GM23338 (cell line): ENCODE measurements at places on chromosomes 3 and 15. TPM values are rescaled to one million over a fixed set of nuclear protein-coding genes. Genes with fewer than 3 reads are reported as not detected.

DNA sequence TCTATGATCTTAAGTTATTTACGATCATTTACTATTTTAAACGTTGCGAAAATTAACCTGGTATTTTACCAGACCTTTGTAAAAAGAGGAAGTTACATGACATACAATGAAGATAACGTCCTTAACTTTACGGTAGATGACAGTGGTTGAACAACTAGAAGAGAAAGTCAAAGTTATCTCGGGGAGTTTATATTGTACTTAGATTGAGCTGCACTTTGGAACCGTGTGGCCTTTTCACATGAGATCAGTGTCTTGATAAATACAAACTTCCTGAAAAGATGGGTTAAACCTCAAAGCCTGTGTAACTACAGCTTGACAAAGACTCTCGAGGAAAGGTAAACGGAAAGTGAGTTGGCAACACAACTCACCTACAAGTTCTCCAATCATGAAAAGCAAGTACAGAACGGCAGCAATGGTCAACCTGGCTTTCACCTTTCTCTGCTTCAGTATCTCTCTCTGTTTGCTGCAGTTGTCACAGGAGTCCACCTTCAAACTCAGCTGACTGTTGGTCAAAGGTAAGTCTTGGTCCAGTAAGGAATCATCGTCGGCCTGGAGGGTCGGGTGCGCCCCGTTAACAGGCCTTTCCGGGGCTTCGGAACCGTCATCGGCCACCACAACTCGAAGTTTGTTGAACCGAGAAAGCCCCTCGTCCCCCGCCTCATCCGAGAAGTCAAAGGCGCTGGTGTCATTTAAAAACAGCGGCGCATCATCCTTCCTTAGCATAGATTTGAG, 793 bp downstream of the SLC30A4 start:
- DNase-seq: peak; percentile 4
- H3K27ac ChIP-seq: no peak overlapping the region
- H3K4me1 ChIP-seq: no peaks in the 10 kb centered on the region; the same call in 1 of the 2 replicates
- no peaks in the 10 kb centered on the region for H3K36me3 ChIP-seq
- peaks cover 94% of the 10 kb centered on the region for H3K27me3 ChIP-seq

Gene KNG1
- 0.49 TPM in 1 of 2 replicates, not detected in the other for total RNA-seq

- no peaks in the 10 kb centered on the region for H3K36me3 ChIP-seq
- no peak for DNase-seq
Observed at GRCh38 chr3:178174201-178174915, 361.9 kb upstream of the KCNMB2 start.

DNA sequence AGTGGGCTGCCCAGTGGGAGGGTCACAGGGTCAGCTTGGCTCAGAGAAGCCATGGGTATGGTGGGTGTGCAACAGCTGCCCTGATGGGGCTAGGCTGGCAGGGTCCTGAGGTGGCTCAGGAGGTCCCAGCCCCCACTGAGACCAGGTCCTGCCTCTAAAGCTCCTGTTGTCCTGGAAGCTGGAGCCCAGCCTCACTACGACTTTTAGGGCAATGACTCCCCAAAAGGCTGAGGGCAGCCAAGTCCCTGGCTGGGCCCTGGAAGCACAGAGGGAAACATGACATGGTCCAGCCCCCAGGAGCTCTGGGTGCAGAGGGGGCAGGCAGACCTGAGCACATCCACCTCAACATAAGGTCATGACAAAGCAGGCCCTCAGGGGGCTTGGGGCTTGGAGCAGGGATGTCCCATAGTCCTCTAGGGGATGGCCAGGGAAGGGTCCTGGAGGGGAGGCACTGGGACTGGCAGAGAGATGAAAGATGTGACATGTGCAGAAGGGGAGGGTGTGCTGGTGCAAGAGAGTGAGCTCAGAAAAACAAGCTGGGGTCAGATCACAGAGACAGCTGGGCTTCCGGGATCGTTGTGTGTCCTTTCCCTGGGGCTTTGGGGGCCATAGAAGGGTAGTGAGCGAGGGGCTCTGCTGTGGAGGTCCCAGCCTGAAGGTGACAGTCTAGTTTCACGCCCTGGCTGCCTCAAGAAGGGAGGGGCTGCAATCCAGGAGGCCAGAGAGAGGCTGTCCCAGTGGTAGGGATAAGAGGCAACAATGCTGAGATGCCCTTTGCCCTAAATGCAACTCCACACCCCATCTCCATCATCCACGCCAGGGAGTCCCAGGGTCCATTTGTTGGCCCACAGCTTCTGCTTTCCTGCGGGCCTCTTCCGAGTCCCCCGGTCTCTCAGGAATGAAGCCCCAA, 639 bp upstream of the ITIH3 start:
- DNase-seq: no peak
- no peaks in the 10 kb centered on the region for H3K27me3 ChIP-seq
- H3K36me3 ChIP-seq: no peaks in the 10 kb centered on the region

Gene NR1I2
- 3.9 and 4.4 TPM in 2 replicates for total RNA-seq

Gene GOLGA8F
- total RNA-seq: not detected in 2 replicates

GRCh38 chr3:51671734-51672475, 853 bp downstream of the TEX264 start:
- no peaks in the 10 kb centered on the region for H3K27me3 ChIP-seq
- H3K27ac ChIP-seq: peak overlapping the region; percentile 35; the same call in 1 of the 2 replicates
- peak overlapping the region; percentile 85 for H3K4me3 ChIP-seq
- H3K36me3 ChIP-seq: no peaks in the 10 kb centered on the region
- DNase-seq: peak; percentile 94
- peaks cover 15% of the 10 kb centered on the region for H3K4me1 ChIP-seq

- H3K27me3 ChIP-seq: no peaks in the 10 kb centered on the region
- no peaks in the 10 kb centered on the region for H3K4me1 ChIP-seq
- H3K4me3 ChIP-seq: no peak overlapping the region
- DNase-seq: no peak
Observed at GRCh38 chr15:100129677-100130076, 212.1 kb downstream of the ADAMTS17 start.

DNA sequence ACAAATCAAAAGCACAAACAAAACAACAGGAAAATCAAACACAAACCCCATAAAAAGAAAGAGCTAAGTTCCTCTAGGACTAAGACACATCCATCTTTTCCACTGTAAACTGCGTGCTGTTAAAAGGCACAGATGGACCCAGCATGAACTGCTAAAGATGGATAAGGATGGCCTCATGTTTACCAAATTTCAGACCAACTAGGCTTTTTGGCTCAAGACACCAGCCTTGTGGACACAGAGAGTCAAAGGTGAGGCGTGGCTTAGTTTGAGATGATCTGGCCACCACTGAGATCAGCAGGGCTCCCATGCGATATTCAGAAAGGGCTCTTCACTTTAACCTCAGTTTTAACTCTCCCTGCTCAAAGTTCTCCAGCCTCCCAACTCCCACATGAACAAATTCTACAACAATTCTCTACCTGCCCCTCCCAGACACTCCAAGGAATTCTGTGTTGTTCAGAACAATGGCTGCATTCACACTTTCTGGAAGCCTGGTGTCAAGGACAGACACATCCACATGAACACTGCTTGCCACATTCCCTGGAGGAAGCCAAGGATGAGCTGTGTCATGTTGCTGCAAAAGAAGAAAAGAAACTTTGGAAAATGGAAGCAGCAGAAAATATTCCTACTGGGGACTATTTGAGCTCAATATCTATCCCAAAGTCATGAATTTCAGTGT, 198.4 kb upstream of the LRRN1 start:
- H3K4me3 ChIP-seq: no peak overlapping the region
- H3K4me1 ChIP-seq: no peaks in the 10 kb centered on the region
- no peaks in the 10 kb centered on the region for H3K36me3 ChIP-seq

Gene TNNC1
- total RNA-seq: 1.7 and 6.5 TPM in 2 replicates

DNA sequence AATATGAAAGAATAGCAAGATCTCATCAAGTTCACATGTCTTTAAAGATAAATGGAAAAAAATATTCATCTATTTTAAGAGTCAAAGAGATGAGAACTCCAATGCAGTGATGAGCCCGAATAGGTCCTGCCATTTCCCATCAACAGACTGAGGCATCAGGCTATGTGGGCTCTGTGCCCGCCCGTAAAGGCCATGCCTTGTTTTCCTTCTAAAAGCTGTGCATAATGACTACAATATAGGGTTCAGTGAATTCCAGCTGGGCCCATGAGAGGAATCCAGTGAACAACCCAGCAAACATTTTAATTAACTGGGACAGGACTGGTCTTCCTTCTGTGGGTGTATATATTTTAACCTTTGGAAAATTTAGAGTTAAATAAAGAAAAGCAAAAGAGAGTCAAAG, 44.6 kb downstream of the RASGRP1 start:
- H3K4me1 ChIP-seq: peaks cover 15% of the 10 kb centered on the region
- DNase-seq: no peak
- no peaks in the 10 kb centered on the region for H3K36me3 ChIP-seq
- no peaks in the 10 kb centered on the region for H3K27me3 ChIP-seq
- H3K4me3 ChIP-seq: no peak overlapping the region

DNA sequence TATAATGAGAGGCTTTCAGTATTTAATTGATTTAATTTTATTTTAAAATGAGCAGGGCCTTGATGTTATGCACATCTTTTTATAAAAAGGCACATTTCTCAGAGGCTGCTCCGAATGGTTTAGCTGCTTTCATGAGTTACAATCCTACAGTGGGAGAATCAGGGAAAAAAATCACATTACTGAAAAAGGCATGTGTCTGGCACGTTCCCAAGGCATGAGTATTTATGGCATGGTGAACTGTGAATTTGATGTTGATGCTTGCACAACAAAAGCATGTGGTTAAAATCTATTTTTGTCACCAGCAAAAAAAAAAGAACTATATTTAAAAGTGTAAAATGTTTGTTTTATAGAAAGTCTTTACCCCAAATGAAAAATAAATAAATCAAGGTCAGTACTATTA, 485.2 kb upstream of the ROBO2 start:
- H3K27ac ChIP-seq: no peak overlapping the region
- no peaks in the 10 kb centered on the region; the same call in 1 of the 2 replicates for H3K36me3 ChIP-seq
- no peak for DNase-seq
- no peaks in the 10 kb centered on the region for H3K27me3 ChIP-seq
- H3K4me1 ChIP-seq: no peaks in the 10 kb centered on the region
- no peak overlapping the region for H3K4me3 ChIP-seq

DNA sequence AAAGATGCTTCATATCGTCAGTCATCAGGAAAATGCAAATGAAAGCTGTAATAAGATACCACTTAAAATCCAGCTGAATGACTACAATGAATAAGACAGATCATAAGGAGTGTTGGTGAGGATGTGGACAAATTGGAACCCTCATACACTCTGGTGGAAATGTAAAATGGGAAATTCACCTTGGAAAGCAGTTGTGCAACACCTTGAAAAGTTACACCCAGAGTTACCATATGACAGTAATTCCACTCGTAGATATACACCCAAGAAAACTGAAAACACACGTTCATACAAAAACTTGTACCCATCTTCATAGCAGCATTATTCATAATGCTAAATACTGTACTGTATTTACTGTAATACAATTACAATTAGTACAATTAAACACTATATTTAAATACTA, 2.3 kb downstream of the TTC23 start:
- no peak overlapping the region for H3K4me3 ChIP-seq
- peaks cover 10% of the 10 kb centered on the region; the same call in 1 of the 2 replicates for H3K4me1 ChIP-seq
- H3K27ac ChIP-seq: no peak overlapping the region
- no peak for DNase-seq
- H3K27me3 ChIP-seq: no peaks in the 10 kb centered on the region
- no peaks in the 10 kb centered on the region for H3K36me3 ChIP-seq

Gene IQCH
- total RNA-seq: 1.0 and 4.6 TPM in 2 replicates

Gene SLC15A2
- 0.90 and 5.2 TPM in 2 replicates for total RNA-seq

Gene CLSTN2
- 0.83 and 0.89 TPM in 2 replicates for total RNA-seq

Gene SLC9A9
- total RNA-seq: 0.93 and 1.6 TPM in 2 replicates

DNA sequence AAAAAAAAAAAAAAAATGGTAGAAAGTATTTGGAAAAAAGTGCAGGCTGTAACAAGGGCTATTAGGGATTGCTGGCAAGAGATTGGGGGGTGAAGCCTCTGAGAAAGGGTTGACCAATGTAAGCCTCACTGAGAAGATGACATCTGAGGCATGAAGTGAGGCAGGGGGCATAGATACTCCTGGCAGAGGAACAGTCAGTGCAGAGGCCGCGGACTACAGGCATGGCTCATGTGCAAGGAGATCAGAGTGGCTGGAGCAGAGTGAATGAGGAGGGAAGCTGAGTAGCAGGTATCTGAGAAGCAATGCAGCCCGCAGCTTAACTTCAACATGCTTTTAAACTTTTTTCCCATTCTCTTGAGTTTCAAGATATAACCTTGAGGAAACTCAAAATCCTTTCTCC, 5.4 kb downstream of the FBXL22 start:
- H3K4me1 ChIP-seq: peaks cover 12% of the 10 kb centered on the region
- H3K27me3 ChIP-seq: peaks cover 46% of the 10 kb centered on the region
- H3K4me3 ChIP-seq: no peak overlapping the region
- DNase-seq: no peak
- no peaks in the 10 kb centered on the region for H3K36me3 ChIP-seq

GRCh38 chr15:48730506-48730905, 80.4 kb downstream of the CEP152 start:
- H3K4me1 ChIP-seq: no peaks in the 10 kb centered on the region
- DNase-seq: no peak
- H3K36me3 ChIP-seq: peaks cover 5% of the 10 kb centered on the region; the same call in 1 of the 2 replicates
- no peaks in the 10 kb centered on the region for H3K27me3 ChIP-seq
